ENCODE measurements at places on chromosomes 4 and X.

DNA sequence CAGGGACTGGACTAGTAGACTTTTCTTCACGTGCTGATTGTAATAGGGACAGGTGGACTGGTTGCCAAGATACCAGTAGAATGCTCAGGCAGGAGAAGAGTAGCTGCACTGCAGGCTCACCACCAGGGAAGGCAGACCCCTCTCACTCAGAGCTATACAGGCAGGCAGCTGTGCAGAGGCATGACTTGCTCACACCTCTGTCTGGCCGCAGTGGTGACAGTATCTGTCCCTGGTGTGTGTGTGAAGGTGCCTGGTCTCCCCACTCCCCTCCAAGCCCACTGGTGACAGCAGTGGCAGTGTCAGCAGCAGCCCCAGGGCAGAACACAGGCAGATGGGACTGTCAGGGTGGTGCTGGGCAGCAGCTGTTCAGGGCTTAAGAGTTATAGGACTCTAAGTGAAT, 140.7 kb downstream of the RPS6KA6 start:
- DNase-seq: no peak

- DNase-seq: no peak
These were observed 108.8 kb downstream of the HHIP start for GRCh38 chr4:144754562-144755410.

DNA sequence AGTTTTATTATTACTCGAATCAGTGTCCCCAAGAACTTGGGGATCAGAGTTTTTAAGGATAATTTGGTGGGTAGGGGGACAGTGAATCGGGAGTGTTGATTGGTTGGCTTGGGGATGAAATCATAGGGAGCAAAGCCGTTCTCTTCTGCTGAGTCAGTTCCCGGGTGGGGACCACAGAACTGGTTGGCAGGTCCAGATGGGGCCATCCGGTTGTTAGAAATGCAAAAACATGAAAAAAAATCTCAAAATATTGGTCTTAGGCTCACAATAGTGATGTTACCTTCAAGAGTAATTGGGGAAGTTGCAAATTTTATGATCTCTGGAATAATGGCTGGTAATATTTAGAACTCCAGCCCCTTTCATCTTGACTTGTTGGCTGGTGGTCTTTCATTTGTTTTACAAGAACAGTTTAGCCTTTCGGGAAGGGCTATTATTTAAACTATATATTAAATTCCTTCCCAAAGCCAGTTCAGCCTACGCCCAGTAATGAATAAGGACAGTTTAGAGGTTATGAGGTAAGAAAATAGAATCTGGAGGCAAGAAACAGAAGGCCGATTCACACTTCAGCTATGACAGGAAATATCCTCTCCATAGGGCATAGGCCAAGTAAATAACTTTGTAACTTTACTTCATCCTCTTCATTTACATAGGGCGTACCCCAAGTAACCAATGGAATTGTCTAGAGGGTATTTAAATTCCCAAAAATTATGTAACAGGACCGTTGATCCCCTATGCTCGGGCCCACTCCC, 164.1 kb upstream of the STS start:
- no peak for DNase-seq

- no peak for DNase-seq
These were observed 162.5 kb upstream of the CASK start for GRCh38 chrX:42085836-42086235.

DNA sequence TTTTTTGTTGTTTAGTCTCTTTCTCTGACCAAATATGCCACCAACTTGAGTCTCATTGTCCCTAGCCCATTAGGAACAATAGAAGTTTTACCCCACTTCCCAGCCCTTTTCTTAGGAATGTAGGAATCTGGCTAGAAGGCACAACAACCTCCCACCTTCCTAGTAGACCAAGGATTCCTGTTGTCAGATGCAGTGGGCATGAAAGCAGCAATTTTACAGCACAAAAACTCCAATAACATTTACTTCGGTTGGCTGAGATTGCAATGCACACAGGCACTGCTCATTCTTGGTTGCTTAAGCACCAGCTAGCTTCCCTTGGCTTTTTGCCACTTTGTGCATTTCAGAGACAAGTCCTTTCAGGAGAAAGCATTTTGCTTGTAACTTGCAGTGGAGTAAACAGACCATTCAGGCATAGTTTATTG, 312.8 kb downstream of the TENM3 start:
- no peak for DNase-seq

- DNase-seq: no peak
These were observed 989.2 kb upstream of the SLIT2 start for GRCh38 chr4:19262467-19262866.

DNA sequence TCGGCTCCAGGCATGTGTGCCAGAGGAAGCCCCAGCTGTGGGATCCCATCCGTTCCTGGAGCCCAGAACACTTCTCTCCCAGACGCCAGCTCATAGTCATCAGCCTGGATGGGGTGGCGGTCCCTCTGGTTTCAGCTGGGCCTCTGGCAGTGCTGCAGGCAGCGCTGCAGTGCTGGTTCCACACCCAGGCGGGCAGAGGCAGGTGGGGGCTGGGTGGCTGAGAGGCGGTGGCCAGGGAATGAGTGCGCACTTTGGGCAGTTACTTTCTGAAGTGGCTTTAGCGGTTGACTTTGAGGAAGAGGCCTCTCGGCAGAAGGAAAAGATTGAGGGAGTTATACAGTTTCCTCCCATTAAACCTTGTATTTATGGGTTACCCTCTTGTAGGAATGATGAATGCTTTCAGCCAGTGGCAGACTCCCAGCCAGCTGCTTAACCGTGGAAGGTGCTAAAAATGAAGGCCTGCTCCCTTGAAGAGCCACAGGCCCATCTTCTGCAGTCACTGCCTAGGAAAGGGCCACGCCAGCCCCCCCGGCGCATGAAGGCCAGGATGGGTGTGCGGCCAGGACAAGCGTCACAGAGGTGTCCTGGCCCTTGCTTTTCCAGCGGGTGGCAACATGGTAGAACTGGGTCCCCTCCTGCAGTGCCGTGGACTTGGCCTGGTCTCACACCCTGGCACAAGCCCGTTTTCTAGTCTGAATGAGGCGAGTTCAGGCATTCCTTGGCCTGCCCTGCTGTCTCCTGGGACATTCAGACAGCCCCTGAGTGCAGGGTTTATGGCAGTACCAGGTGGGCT, 9.9 kb downstream of the TADA2B start:
- no peak for DNase-seq

DNA sequence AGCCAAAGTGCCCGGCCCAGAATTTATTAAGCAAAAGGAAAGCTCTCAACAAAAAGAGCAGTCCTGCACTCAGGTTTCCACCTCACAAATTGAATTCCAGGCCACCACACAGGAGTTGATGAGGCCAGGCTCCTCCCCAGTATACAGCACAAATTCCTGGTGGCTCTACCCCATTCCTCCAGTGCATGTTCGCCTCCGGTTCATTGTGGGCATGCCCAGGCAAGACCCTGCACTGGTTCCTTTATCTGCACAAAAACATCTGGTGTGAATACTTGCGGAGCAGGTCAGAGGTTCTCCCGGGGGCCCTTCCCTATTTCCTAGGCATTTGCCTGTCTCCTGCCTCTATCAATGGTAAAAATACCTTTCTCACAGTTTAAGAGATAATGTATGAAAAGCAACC, 195.2 kb upstream of the ANXA10 start:
- peak; percentile 18 for DNase-seq

DNA sequence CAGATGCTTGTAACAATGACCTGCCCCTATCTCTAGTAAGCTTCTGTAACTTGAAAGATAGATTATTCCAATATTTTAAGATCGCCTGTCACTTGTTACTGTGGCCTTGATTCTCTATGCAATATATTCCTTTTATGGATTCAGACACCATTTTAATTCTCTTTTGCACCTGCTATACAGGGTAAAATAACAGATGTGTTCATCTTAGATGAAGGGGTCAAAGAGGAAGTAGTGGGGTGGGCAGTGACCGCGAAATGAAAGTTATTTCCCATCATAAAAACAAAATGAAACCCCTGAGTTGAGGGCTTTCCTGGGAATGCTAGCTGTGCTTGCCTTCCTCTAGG, 175.9 kb downstream of the TSPAN5 start:
- DNase-seq: no peak

DNA sequence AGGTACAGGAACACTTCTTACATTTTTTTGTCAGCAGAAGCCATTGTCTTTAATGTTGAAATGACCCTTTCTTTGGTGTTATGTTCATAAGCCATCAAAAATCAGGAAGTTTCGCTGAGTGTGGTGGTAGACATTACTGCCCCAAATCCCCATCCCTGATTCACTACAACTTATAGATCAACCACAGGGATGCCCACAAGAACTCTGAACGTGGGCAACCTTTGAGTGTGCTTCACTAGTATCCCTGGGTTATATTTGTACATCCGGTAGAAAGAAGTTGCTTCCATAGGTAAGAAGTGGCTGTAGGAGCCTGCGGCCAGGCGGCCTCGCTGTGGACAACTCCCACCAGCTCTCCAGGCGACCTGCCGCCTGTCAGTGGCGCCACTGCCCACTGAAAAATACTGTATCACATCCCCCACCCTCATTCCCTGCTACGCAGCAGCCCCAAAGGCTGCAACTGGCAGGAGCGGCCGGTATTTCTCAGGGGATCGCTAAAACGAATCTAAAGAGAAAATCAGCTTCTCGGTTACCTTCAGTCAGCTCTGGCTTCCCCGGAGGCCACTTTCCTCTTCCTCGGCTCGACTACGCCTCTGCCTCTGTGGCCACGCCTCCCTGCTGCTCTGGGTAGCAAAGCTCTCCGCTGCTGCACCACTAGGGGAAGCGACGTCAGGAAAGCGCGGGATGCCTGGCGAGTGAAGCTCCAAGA, 13.9 kb upstream of the ETDC start:
- DNase-seq: peak; percentile 26

DNA sequence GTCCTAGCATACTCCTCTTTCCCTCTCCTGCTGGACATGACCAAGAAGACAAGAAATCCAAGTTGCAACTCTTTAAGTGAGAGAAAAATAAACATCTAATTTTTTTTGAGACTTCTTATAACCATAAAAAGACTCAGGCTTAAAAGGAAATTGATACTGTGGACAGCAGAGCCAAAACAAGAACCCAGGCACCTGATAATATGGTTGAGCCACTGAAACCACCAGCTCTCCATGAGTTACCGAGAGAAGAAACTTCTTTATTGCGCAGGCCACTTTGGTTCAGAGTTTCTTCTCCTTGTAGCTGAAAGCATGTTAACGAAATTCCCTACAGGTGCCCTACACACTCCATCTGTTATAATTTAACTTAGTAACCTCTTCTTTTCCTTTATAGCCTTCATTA, 11.3 kb upstream of the SPCS3 start:
- no peak for DNase-seq

GRCh38 chrX:49877397-49878101, 1.7 kb upstream of the USP27X start:
- DNase-seq: no peak

- DNase-seq: no peak
These were observed 46.1 kb upstream of the CITED1 start for GRCh38 chrX:72351606-72352334.

- no peak for DNase-seq
These were observed 42.3 kb downstream of the TBC1D14 start for GRCh38 chr4:6951880-6952381.

DNA sequence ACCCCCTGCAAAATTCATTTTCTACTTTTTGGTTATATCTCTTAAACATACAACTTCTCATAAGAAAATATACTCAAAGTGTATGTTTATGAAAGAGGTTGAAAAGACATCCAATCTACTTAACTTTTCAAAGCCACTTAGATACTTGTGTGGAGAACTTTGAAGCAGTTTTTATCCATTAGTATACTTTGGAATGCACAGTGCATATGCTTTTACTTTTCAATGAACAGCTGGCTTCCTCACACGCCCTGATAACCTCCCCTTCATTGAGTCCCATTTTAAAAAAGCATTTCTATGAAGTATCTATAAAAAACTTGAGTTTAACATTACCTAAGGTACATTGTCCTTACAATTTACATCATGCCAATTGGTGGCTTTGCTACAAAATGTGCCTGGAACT, 73.8 kb downstream of the VEGFC start:
- no peak for DNase-seq

GRCh38 chrX:142671036-142671435, 354.7 kb upstream of the SPANXN4 start:
- no peak for DNase-seq

GRCh38 chr4:25101836-25102235, 58.4 kb downstream of the SEPSECS start:
- DNase-seq: no peak

DNA sequence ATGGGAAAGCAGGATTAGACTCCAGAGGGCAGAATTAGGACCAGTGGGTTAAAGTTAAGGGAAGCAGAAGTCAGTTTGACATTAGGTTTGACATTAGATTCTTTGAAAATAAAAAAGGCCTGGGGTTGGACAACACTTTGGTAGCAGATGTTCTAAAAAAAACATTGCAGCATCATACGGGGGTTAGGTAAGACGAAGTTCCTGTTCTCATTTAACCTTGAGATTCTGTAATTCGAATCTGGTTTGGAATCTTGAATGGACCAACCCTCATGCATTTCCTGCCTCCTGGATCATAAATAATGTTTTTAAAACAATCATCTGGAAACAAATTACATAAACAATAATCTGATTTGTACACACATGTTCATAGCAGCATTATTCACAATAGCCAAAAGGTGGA, 181.0 kb downstream of the SHROOM3 start:
- no peak for DNase-seq

DNA sequence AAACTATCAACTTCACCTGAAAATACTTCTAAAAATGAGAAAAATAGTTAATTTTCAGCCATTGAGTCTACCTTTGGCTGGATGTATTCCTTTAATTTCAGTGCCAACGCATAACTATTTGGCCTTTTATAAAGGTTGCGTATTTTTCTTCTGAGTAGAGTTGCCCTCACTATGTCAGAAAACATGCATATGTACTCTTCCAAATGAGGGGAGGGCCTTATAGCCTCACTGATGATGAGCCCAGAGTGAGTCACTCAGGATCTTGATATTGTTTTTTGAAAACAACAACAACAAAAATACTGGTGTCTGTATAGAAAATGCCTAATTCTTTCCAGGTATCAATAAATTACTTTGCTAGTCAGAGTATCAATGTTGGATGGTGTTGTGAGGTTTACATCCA, 349.3 kb downstream of the FBXO8 start:
- no peak for DNase-seq

DNA sequence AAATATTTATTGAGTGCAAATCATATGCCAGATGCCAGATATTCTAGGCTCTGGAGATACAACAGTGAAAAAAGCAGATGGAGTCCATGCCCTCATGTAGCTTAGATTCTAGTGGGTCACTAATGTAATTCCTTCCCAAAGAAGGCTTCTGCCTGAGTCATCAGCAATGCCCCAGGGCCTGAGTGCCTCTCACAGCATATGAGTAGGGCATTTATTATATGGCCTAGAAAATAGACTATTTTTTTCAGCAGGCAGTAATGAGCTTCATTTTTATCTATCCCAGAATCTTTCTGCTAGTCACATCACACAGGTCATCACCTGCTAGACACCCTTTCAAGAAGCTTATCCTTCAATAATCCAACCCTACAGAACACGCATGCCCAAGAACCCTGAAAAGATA, 22.3 kb downstream of the TMEM31 start:
- DNase-seq: no peak

Data from progenitor cell of endocrine pancreas (in vitro differentiated cells).